Inflammatory macrophage treated with lipopolysaccharide for 4 hours (primary cell): ENCODE measurements at places on chromosomes 5 and 9.

- DNase-seq = peak; percentile 52
Measured at GRCh38 chr9:129932303-129933151, 97.3 kb downstream of the USP20 start.

- no peak for DNase-seq
Measured at GRCh38 chr9:134525841-134526583, 115.6 kb upstream of the COL5A1 start.

DNA sequence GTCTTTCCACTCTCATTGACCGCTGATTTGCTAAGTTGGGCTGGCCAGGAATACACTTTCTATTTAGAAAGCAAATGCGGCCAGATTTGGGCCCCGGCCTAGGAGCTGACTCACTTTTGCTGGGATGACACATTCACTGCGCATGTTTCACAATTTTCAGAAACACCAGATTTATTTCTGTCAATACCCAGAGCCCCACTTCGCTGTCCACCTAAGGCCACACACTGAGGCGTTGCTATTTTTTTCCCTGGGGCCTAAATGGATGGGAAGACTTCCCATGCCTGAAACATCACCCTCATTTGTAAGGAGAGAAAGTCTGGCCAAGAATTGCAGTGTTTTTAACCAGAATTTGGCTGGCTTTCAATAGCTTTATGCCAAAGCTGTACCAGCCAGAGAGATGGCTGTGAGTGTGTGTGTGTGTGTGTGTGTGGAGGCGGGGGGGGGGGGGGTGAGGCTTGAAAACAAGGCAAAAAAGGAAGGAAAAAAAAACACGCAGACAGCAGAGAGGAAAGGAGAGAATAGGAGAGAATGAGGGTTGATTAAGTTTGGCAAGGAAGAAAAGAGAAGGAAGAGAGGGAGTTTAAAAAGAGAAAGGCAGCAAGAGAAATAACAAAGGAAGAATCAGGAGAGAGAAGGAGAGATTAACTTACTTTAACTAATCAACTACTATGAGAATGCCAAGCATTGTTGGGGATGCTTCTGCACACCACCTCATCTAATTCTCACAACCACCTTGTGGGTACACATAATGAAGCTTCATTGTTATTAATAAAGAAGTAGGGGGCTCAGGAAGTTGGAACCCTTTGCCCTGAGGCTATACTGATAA is 261.4 kb upstream of the KLF4 start:
- peak; percentile 96 for DNase-seq

DNA sequence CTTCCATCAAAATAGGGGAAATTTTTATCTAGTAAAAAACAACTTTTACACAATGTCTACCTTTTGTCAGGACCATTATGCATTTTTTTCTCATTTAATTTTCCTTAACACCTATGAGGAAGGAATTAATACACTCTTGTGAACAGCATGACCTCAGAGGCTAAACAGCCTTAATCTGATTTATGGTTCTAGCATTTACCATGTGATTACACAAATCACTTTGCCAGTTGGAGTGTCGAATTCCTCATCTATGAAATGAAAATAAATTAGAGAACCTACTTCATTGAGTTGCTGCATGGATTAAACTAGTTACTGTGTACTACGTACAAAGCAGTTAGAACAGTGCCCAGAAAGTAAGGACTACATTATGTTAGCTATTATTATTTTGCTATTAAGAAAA is 187.7 kb upstream of the MPDZ start:
- no peak for DNase-seq

GRCh38 chr5:72188166-72188565 is 80.9 kb downstream of the MAP1B start:
- no peak for DNase-seq

GRCh38 chr5:3428334-3428733 is 167.3 kb upstream of the IRX1 start:
- DNase-seq = no peak

- no peak for DNase-seq
Measured at GRCh38 chr5:50969151-50970031, 303.0 kb downstream of the PARP8 start.

- no peak for DNase-seq
Measured at GRCh38 chr5:127409246-127409917, 108.1 kb upstream of the PRRC1 start.

DNA sequence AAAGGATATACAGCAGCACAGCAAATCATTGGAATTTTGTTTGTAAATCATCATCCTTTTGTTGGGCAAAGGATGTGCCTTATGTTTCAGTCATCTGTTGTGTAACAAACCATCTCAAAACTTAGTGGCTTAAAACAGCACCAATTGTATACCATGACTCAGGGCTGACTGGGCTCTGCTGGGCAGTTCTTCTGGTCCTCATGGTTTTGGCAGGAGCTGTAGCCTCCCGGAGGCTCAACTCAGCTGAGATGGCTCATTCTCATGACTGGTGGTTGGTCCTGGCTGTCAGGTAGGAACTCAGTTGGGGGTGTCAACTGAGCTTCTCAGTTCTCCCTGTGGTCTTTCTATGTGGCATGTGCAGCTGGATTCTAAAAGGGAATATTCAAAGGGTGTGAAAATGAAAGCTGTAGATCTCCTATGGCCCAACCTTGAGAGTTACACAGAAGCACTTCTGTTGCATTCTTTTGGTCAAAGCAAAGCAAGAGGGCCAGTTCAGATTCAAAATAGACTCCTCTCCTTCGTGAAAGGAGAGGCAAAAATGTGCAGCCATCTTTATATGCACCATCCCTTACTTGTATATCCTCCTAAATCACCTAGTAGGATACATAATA is 39.1 kb upstream of the CPEB4 start:
- DNase-seq = no peak

- no peak for DNase-seq
Measured at GRCh38 chr9:6562871-6563430, 82.6 kb downstream of the GLDC start.

GRCh38 chr5:173903396-173904140 is 15.4 kb downstream of the CPEB4 start:
- peak; percentile 13 for DNase-seq

GRCh38 chr5:160369990-160370712 is at the start of gene C1QTNF2:
C1QTNF2 (minus strand) TSS chr5:160370626; CDS start chr5:160355011, 15,615 bp downstream.
- peak; percentile 36 for DNase-seq

DNA sequence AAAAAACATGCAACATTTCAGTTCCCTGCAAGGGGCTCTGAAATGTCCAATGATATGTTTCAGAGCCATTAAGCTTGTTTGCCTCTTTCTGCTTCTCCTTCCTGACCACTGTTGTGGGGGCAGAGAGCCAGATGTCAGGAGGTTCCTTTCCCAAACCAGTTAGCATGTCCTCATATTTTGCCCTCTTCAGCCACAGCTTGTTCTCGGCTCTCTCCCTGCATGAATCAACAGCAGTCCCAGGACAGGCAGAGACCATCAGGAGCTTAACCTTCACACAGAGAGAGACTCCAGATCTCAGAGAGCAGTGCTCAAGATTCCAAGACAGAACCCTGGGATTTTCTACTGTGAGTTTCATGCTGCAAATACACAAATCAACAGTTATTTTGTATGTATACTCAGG is 218.5 kb downstream of the COMMD10 start:
- DNase-seq = no peak

- DNase-seq = peak; percentile 7
Measured at GRCh38 chr9:75039801-75040200, 11.7 kb upstream of the CARNMT1 start.

- no peak for DNase-seq
Measured at GRCh38 chr9:10562581-10563343, 50.0 kb downstream of the PTPRD start.

GRCh38 chr5:143434261-143435209 is 31.0 kb upstream of the NR3C1 start:
- peak; percentile 87 for DNase-seq

- DNase-seq = peak; percentile 87
Measured at GRCh38 chr5:61319388-61320146, 12.5 kb upstream of the ZSWIM6 start.

- no peak for DNase-seq
Measured at GRCh38 chr5:103313056-103313455, 54.5 kb downstream of the MACIR start.

- no peak for DNase-seq
Measured at GRCh38 chr9:27856054-27856453, 282.8 kb upstream of the C9orf72 start.

DNA sequence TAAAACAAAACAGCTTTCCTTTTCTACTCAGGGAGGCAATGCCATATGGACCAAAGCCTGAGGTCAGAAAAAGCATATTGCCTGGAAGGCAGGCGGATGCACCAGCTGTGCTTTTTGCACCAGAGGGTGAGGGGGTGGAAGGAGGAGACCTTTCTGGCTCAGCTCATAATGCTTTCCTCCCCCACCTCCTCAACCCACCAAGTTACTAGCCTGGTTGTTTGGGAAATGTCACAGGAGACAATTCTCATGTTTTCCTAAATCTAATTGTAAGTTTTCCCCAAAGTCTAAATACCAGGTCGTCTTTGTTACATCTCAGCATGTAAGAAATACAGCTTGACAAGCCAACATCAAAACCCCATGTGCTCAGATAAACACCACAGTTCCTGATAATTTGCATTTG is 72.6 kb upstream of the DMRTA1 start:
- DNase-seq = no peak

- DNase-seq = peak; percentile 97
Measured at GRCh38 chr9:91150998-91151717, 210.6 kb downstream of the AUH start.

- DNase-seq = no peak
Measured at GRCh38 chr9:79176014-79176697, 395.6 kb upstream of the TLE4 start.

GRCh38 chr5:11890777-11891176 is 13.5 kb downstream of the CTNND2 start:
- DNase-seq = no peak

GRCh38 chr9:15357050-15357653 is 50.1 kb upstream of the TTC39B start:
- DNase-seq = peak; percentile 60

GRCh38 chr5:177365845-177366527 is 8.3 kb downstream of the RGS14 start:
- DNase-seq = no peak

DNA sequence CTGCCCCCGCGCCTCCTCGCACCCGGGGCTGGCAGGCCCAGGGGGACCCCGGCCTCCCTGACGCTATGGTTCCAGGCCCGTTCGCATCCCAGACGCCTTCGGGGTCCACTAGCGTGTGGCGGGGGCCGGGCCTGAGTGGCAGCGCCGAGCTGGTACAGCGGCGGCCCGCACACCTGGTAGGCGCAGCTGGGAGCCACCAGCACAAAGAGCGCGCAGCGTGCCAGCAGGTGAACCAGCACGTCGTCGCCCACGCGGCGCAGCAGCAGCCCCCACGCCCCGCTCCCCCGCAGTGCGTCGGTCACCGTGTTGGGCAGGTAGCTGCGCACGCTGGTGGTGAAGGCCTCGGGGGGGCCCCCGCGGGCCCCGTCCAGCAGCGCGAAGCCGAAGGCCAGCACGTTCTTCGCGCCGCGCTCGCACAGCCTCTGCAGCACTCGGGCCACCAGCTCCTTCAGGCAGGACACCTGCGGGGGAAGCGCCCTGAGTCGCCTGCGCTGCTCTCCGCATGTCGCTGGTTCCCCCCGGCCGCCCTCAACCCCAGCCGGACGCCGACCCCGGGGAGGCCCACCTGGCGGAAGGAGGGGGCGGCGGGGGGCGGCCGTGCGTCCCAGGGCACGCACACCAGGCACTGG is 548 bp downstream of the TERT start:
- no peak for DNase-seq

- no peak for DNase-seq
Measured at GRCh38 chr9:93061791-93062763, 3.6 kb downstream of the SUSD3 start.

GRCh38 chr9:110404473-110404872 is 66.8 kb upstream of the TXNDC8 start:
- no peak for DNase-seq

DNA sequence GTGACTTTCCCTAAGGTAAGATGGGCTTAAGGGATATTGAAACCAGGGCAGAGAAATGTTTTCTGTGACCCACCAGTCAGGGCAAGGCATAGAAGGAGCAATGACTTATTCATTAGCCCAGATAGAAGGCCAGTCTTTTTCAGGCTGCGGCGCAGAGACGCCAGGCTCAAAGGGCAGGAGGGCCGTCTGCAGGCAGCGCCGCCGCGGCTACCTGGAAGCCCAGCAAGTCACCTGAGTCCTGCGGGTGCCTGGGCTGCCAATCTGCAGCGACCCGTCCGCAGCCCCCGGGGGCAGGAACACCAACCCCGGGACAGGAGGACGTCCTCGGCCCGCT is 322 bp upstream of the SH3GL2 start:
- no peak for DNase-seq

- DNase-seq = no peak
Measured at GRCh38 chr5:6656680-6657079, 23.4 kb downstream of the SRD5A1 start.

DNA sequence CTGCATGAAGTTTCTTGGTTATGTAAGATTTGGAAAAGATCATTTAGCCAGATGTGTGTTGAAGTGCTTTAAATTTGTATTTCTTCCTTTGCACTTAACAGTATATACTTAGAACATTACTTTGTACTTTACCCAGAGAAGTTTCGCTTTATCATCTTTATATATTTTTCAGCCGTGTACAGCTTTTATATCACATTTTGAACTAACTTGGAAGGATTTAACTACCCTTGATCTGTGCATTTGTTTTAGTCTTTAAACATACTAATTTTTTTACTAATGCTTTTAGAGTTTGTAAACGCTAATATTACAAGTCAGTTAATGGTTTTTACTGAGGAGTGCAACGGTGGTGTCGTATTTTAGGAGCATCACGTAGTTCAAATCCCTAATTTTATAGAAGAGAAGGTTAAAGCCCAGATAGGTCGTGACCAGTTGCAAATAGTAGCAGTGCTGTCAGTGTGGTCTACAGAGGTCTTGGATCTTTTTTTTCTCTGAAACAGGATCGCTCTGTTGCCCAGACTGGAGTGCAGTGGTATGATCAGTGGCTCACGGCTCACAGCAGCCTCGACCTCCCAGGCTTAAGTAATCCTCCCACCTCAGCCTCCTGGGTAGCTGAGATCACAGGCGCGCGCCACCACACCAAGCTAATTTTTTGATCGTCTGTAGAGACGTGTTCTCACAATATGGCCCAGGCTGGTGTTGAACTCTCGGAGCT is 2.0 kb downstream of the MATR3 start:
- no peak for DNase-seq
